Stimulated activated naive CD4-positive, alpha-beta T cell (primary cell): ENCODE measurements at places on chromosomes 3 and 15.

DNA sequence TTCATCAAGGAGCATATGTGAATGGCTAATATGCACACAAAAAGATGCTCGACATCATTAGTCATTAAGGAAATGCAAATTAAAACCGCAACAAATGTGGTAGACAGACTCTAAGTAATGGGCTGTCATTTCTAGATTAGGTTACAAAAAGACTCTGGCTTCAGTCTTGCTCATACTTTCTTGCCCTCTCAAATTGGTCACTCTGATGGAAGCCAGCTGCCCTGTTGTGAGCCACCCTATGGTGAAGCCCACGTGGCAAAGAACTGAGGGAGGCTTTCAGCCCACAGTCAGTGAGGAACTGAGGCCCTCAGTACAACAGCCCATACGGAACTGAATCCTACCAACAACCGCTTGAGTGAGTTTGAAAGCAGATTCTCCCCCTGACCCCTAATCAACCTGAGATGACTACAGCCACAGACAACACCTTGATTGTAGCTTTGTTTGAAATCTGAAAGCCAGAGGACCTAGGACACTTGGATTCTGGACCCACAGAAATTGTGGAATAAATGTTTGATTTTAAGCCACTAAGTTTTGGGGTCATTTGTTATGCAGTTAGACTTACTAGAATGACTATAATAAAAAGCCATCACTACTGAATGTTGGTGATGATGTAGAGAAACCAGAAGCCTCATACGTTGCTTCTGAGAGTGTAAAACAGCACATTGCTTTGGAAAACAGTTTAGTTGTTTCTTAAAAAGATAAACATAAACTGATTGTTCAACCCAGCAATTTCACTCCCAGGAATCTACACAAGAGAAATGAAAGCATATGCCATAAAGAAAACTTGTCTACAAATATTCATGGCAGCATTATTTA, 45.7 kb downstream of the EHHADH start:
- DNase-seq: no peak

GRCh38 chr3:77227567-77227966, 187.7 kb downstream of the ROBO2 start:
- DNase-seq: no peak

- no peak for DNase-seq
Measured at GRCh38 chr3:186207515-186207914, 98.6 kb upstream of the ETV5 start.

DNA sequence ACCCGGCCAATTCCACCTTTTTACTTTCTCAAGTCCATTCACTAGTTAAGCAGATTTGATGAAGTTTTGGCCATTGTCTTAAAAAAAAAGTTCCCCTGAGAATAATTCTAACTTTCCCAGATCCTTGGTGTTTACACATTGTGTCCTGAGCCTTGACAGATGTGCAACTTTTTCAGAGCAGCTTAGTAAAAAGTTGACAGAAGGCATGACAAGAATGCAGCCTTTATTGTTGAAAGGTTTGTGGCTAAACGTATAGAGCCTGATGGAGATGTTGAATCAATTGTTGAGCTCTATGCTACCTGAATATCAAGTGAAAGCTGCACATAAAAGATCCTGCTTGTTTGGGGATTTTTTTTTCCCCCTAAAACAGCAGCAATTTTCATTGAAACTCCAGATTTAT, 75.3 kb upstream of the CMTM7 start:
- no peak for DNase-seq

DNA sequence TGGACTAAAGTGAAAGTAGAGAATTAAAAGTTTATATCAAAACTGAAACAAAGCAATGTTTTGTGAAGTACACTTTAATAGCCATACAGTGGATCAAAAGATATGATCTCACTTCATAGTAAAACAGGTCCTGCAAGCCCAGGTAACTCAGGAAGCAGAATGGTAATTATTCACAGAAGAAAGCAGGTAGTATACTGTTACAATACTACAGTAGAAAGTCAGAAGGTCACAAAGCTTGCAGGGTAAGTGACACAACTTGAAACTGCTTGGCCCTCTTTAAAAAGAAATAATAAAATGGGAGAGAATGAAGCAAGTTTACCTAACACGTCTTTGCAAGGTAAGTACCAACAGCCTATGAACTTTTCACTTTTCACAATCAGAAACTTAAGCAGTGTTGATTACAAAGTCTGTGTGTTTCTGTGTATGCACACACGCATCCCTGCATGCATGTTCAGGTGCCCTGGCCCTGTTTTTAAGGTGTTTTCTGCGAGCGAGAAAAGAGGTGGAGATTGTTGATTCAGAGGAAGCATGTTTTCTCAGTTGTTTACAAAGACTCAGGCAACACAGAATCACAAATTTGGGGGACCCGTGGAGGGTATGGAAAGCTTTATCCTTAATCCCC, at the start of gene NAALADL2:
Gene NAALADL2 (plus strand): TSS at position 221 of the 622 bp plus-strand sequence.
- DNase-seq: no peak

DNA sequence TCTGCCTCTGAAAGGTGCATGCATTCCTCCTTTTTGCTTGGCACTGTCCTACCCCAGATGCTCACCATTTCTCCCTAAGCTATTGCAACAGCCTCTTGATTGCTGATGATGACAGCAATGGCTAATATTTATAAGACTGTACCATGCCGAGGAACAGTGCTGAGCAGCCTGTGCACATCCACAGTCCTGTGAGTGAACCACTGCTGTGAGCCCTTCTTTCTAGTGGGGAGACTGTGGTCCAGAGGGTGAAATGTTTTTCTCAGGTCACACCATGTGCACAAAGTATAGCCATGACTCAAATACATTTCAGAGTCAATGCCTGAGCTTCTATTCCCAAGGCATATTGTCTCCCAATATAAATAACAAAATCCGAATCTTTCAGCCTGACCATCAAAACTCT, 231.2 kb upstream of the LRTM1 start:
- no peak for DNase-seq

- DNase-seq: no peak
Measured at GRCh38 chr3:24683633-24684384, 189.2 kb upstream of the THRB start.

- no peak for DNase-seq
Measured at GRCh38 chr15:42711746-42712145, 25.2 kb downstream of the CDAN1 start.

GRCh38 chr15:89998141-89998661, 2.9 kb upstream of the ZNF710 start:
- no peak for DNase-seq

DNA sequence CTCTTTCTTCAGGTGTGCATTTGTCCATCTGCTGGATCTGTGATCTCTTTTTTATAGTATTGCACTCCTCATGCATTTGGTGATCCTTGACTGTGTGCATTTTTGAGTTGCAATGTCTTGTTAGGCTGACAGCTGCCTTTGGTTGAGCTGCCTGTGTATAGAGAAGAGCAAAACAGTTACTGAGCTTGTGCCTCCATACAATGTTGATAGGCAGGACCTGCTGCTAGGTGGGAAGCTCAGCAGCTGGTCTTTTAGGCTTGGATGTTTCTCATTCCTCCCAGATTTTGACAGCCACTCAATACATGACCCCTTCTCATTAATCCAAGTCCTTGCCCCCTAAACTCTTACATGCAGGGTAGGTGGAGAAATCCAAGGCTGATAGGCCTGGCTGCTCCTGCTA, 74.8 kb upstream of the PIAS1 start:
- no peak for DNase-seq

GRCh38 chr3:106811376-106811775, 565.9 kb upstream of the CCDC54 start:
- no peak for DNase-seq

GRCh38 chr15:68594533-68595259, 15.9 kb downstream of the CORO2B start:
- no peak for DNase-seq

DNA sequence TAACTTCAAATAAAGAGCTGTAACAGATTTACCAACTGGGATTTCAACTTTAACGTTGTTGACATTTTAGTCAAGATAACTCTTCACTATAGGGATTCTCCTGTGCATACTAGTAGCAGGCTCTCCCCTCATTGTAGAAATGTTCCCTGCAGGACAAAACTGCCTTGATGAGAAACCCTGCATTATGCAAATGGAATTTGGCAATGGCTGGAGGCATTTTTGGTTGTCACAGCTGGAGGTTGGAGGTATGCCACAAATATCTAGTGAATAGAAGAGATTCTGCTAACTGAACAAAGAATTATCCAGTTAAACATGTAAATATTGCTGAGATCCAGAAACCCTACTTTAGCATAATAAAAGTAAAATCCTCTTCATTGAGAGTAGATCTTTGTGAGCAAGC, 928.8 kb upstream of the ALCAM start:
- DNase-seq: no peak

DNA sequence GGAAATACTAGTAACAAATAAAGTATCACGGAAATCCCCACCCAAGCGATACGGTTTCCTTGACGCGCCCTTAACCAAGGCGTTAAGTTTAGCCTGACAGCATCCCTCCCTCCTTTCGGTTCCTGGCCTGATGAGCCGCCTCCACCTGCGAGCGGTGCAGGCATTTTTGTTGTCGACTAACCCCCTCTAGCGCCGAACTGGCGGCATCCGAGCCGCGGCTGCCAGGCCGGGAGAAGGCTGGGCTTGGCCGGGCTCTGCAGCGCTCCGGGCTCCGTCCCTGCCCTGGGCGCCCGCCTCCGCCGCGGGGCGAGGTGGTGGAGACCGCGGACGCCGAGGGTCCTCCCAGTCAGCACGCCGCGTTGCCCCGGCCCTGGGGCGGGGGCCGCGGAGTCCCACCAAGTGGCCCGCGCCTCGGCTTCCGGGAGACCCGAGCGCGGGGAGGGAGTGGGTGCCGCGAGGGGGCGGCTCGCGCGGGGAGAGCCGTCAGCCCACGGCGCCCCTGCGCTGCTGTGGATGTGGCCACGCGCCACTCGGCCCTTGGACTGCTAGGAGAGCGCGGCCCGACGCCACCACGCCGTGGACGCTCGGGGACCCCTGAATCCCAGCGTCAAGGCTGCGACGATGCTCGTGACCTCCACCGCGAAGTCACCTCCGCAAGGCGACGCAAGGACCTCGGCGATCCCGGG, 1.1 kb upstream of the EPHA6 start:
- DNase-seq: peak; percentile 10

- DNase-seq: no peak
Measured at GRCh38 chr3:26562021-26562768, 60.4 kb upstream of the LRRC3B start.

GRCh38 chr3:38404286-38404685, 49.4 kb upstream of the ACVR2B start:
- DNase-seq: no peak

DNA sequence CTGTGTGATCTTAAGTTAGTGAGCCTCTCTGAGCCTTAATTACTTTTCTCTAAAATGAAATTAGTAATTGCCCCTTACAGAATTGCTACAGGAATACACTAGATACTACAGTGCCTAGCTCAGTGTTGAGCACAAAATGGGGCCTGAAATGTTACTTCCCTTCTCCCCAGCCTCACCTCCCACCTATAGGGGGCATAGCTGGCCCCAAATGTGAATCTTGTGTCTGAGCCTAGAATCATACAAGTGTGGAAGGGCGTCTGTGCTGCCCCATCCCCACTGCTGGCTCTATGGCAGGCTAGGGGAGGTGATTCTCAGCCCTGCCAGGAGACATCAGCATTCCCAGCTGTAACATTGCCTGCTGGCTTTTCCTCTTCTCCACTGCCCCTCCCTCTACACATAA, 42.7 kb downstream of the IFT122 start:
- no peak for DNase-seq

DNA sequence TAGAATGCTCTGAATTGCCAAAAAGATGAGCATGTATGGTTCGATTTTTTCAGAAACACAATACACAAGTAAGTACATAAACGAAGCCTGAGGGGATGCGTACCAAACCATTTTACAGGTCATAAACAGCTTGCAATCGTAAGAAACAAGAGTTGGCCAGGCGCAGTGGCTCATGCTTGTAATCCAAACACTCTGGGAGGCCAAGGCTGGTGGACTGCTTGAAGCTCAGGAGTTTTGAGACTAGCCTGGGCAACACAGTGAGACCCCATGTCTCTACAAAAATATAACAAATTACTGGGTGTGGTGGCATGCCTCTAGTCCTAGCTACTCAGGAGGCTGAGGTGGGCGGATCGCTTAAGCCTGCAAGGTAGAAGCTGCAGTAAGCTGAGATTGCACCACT, 13.4 kb downstream of the TRA2B start:
- DNase-seq: no peak

GRCh38 chr3:188979669-188980310, 192.0 kb upstream of the TPRG1 start:
- no peak for DNase-seq

DNA sequence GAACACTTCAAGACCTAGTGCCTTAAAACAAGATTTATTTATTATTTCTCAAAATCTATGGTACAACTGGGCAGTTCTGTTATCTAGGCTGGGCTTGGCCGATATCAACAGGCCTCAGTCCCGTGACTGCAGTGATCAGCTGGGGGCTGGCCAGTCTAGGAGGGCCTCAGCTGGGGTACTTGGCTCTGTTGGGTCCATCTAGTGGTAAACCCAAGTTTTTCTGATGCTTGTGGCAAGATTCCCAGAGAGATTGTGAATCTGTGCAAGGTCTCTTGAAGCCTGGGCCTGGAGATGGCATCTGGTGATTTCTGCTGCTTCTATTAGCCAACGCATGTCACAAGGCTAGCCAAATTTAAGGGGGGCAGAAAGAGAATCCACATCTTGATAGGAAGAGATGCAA, 482.4 kb upstream of the SGO1 start:
- no peak for DNase-seq

DNA sequence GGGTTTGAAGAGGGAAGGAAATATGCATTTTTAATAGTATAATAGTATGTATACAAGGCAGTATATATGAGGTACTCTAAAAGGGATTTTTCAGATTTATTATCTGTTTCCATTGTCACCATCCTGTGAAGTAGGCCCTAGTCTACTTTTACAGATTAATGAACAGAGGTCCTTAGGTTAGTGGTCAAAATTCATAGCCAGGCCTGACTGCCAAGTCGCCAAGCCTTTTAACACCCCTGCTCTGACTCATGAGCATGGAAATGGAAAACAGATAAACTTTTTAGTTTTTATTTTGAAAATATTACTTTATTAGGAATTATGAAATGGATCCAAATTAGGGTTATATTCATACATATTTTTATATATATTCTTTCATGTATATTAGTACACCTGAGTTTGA, 146.9 kb downstream of the BBX start:
- DNase-seq: no peak

- DNase-seq: peak; percentile 42
Measured at GRCh38 chr15:84982301-84982920, 755 bp downstream of the PDE8A start.

GRCh38 chr15:70243686-70244540, 146.2 kb upstream of the TLE3 start:
- DNase-seq: no peak

GRCh38 chr15:90552162-90552928, 22.6 kb downstream of the CRTC3 start:
- no peak for DNase-seq

DNA sequence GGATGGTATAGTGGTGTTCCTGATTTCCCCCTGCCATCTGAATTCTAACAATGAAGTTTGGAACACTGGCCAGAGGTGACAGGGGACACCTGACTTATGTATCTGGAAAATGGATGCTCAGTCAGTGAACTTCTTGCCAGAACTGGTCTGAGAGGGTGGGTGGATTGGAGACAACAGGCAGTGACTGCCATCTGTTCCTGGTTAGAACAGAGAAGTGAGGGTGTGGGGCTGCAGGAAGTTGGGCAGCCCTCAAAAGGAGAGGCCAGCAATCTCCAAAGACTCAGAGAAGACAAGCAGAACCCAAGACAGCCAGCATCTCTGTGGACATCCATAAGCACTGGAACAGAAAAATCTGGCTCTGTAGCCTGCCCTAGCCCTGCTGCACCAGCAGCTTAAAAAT, 50.5 kb downstream of the ANP32A start:
- DNase-seq: no peak

- DNase-seq: no peak
Measured at GRCh38 chr3:150114873-150115540, 144.3 kb upstream of the PFN2 start.
